GM23338 (cell line): ENCODE measurements at places on chromosomes 7 and 10.

- no peak overlapping the region for H3K4me3 ChIP-seq
- peaks cover 4% of the 10 kb centered on the region; the same call in 1 of the 2 replicates for H3K36me3 ChIP-seq
- no peaks in the 10 kb centered on the region for H3K27me3 ChIP-seq
- no peak overlapping the region for H3K27ac ChIP-seq
Observed at GRCh38 chr7:155647734-155648133, 3.3 kb downstream of the RBM33 start.

GRCh38 chr10:80924063-80924952 lies 386.6 kb downstream of the SH2D4B start:
- H3K27ac ChIP-seq, result no peak overlapping the region
- H3K4me3 ChIP-seq, result no peak overlapping the region
- peak; percentile 83 for DNase-seq
- H3K27me3 ChIP-seq, result no peaks in the 10 kb centered on the region
- no peaks in the 10 kb centered on the region for H3K36me3 ChIP-seq
- H3K4me1 ChIP-seq, result peaks cover 34% of the 10 kb centered on the region

DNA sequence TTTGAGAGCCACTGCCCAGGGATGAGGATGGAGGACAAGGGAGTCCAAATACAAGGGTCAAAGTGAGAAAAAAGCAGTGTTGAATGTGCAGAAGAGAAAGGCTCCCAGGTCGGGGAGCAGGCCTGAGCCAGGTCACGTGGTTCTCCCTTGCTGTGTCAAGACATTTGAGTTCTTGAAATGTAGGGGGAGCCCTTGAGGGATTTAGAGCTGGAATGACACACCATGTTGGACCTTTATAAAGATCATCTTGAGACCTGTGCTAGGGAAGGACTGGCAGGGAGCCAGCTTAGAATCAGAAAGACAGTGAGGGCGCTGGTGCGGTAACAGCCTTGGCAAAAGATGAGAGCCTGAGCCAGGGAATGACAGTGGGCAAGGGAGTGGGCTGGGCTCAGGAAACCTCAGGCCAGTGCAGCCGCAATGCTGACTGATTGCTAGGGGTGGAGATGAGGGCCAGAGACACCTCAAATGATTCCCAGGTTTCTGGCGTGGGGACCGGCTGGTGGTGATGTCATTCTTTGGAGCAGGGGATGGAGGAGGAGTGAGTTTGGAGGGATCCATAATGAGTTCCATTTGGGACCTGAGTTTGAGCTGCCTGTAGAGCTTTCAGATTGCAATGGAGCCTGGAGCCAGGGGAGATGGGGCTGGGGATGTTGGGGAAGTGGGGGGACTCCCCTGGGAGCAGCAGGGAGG lies 120.1 kb downstream of the PTPN20 start:
- H3K27me3 ChIP-seq, result no peaks in the 10 kb centered on the region
- no peaks in the 10 kb centered on the region for H3K4me1 ChIP-seq
- peak; percentile 52 for DNase-seq
- no peak overlapping the region for H3K27ac ChIP-seq

GRCh38 chr10:61592581-61592980 lies 70.1 kb upstream of the CABCOCO1 start:
- no peak overlapping the region for H3K4me3 ChIP-seq
- DNase-seq, result peak; percentile 57
- no peak overlapping the region for H3K27ac ChIP-seq
- no peaks in the 10 kb centered on the region for H3K36me3 ChIP-seq

DNA sequence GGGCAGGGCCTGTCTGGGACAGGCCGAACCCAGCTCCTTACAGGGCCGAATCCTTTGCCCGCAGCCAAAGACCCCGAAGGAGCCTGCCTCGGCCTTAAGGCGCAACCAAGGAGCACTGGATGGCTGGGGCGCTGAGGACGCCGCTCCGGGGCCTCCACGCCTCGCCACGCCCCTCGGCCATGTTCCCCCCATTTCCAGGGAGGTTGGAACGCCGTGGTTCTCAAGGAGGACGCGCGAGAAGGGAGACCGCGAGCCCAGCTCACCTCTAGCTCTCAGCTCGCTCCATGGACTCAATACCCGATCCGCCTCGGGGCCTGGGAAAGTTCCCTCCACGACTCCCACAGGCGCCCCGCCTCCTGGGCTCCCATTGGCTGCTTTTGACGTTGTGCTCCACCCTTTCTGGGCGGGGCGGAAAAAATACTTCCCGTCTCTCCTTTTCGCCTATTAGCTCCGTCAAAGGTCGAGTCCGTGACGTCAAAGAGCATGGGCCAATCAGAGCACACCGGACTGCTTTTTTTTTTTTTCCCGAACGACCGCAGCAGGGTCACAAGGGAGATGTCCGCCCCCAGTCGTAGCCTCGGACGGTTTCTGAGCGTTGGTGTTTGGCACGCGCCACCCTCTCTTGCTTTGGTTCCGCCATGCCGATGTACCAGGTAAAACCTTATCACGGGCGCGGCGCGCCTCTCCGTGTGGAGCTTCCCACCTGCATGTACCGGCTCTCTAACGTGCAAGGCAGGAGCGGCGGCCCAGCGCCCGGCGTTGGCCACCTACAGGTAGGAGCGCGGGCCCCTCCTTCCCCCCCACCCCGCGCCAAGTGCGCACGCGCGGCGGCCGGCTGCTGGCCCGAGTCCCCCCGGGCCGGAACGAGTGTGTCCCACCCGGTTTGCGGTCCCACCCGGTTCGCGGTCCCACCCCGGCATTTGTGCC lies 305.7 kb downstream of the TYW1 start:
- peak; percentile 100 for DNase-seq
- H3K4me1 ChIP-seq, result no peaks in the 10 kb centered on the region
- H3K4me3 ChIP-seq, result peak overlapping the region; percentile 79
- H3K36me3 ChIP-seq, result peaks cover 14% of the 10 kb centered on the region
- peak overlapping the region; percentile 93 for H3K27ac ChIP-seq
- no peaks in the 10 kb centered on the region for H3K27me3 ChIP-seq

- H3K36me3 ChIP-seq, result no peaks in the 10 kb centered on the region
- no peaks in the 10 kb centered on the region for H3K27me3 ChIP-seq
- H3K4me3 ChIP-seq, result no peak overlapping the region
Observed at GRCh38 chr7:2019711-2020511, 212.8 kb downstream of the MAD1L1 start.

GRCh38 chr10:99582255-99582770 lies 37.9 kb downstream of the SLC25A28 start:
- H3K27me3 ChIP-seq, result no peaks in the 10 kb centered on the region
- no peak overlapping the region for H3K4me3 ChIP-seq
- H3K4me1 ChIP-seq, result no peaks in the 10 kb centered on the region; the same call in 1 of the 2 replicates
- H3K36me3 ChIP-seq, result no peaks in the 10 kb centered on the region
- DNase-seq, result no peak
- no peak overlapping the region for H3K27ac ChIP-seq

DNA sequence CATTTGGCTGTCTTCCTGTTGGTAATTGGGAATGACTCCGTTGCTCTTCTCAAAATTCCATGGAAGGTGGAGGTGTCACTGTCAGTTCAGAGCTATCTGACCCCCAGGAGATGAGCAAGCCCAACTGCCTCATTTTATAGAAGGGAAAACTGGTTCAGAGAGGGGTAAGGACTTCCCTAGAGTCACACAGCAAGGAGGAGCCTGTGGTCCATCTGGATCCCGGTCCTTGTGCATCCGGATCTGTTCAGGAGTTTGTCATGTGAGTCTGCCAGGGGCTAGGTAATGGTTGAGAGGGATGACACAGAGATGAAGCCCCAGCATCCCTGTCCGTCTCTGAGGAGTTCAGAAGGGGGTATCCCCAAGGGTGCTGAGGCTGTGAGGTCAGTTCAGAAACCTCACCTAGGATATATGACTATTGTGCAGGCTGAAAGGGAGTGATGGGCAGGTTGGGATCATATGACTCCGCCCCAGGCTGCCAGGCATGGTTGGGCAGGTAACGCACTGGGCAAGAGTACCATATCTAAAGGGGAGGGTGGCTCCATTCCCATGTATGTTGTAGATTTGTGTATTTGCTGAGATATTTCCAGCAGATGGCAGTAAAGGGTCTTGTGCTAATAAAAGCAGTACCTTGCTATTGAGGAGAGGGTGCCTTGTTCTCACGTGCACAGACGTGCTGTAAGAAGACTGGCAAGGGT lies 16.0 kb upstream of the SLC29A3 start:
- H3K4me1 ChIP-seq, result no peaks in the 10 kb centered on the region
- no peaks in the 10 kb centered on the region for H3K27me3 ChIP-seq
- peak; percentile 83 for DNase-seq

- DNase-seq, result no peak
- no peak overlapping the region for H3K4me3 ChIP-seq
- H3K36me3 ChIP-seq, result no peaks in the 10 kb centered on the region
- H3K27ac ChIP-seq, result no peak overlapping the region
Observed at GRCh38 chr7:84455788-84456187, 261.2 kb upstream of the SEMA3A start.

DNA sequence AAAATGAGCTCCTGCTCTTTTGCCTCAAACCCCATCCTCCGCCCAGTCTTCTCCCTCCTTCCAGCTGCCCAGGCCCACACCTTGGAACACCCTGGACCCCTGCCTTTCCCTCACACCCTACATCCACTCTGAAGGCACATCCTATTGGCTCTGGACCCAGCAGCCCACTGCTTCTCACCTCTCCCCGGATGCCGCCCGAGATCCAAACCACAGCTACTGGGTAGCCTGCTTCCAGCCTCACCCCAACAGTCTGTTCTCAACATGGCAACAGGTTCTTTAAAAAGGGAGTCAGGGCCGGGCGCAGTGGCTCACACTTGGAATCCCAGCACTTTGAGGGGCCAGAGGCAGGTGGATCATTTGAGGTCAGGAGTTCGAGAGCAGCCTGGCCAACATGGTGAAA lies 9.5 kb upstream of the SMARCD3 start:
- peaks cover 4% of the 10 kb centered on the region; the same call in 1 of the 2 replicates for H3K4me1 ChIP-seq
- H3K4me3 ChIP-seq, result no peak overlapping the region

GRCh38 chr10:129085811-129086210 lies 381.2 kb upstream of the MGMT start:
- no peak overlapping the region for H3K4me3 ChIP-seq
- H3K27ac ChIP-seq, result no peak overlapping the region
- no peaks in the 10 kb centered on the region for H3K36me3 ChIP-seq
- no peaks in the 10 kb centered on the region for H3K27me3 ChIP-seq
- no peaks in the 10 kb centered on the region for H3K4me1 ChIP-seq
- DNase-seq, result no peak

- no peaks in the 10 kb centered on the region for H3K4me1 ChIP-seq
- no peak overlapping the region for H3K4me3 ChIP-seq
- no peak overlapping the region for H3K27ac ChIP-seq
- DNase-seq, result no peak
Observed at GRCh38 chr10:8136736-8137135, 82.2 kb downstream of the GATA3 start.

DNA sequence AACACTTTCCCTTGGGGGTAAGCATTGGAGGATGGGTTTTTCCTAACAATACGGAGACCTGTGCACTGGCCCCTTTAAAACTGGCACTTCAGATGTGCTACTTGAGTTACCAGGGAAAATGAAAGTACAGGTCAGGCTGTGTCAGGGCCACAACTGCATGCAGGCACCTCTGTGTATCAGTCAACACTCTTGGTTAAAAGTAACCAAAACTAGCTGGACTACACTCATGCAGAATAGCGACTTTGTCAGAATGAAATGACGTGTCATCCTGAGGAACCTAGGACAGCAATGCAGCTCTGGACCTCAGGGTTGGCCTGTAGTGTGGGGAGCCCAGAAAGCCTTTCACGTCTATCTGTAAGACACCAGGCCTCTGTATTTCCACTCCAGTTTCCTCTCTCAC lies 33.8 kb upstream of the SMKR1 start:
- H3K4me3 ChIP-seq, result no peak overlapping the region
- peaks cover 15% of the 10 kb centered on the region for H3K4me1 ChIP-seq
- peaks cover 11% of the 10 kb centered on the region; the same call in 1 of the 2 replicates for H3K36me3 ChIP-seq
- no peak overlapping the region for H3K27ac ChIP-seq
- H3K27me3 ChIP-seq, result no peaks in the 10 kb centered on the region
- DNase-seq, result no peak
